ENCODE measurements at places on chromosomes 3 and 15. TPM values are rescaled to one million over a fixed set of nuclear protein-coding genes. Genes with fewer than 3 reads are reported as not detected.

DNA sequence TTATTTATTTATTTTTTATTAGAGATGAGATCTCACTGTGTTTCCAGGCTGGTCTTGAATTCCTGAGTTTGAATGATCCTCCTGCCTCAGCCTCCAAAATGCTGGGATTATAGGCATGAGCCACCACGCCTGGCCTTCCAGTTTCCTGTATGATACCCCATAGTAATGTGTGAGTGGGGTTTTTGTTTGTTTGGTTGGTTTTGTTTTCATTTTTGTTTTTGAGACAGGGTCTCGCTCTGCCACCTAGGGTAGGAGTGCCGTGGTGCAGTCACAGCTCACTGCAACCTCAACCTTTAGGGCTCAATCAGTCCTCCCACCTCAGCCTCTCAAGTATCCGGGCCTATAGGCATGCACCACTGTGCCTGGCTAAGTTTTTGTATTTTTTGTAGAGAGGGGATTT lies 30.9 kb downstream of the GOLM2 start:
- DNase-seq, result no peak
- peaks cover 30% of the 10 kb centered on the region for H3K4me1 ChIP-seq
- H3K27me3 ChIP-seq, result no peaks in the 10 kb centered on the region
- H3K27ac ChIP-seq, result peak overlapping the region; percentile 47

DNA sequence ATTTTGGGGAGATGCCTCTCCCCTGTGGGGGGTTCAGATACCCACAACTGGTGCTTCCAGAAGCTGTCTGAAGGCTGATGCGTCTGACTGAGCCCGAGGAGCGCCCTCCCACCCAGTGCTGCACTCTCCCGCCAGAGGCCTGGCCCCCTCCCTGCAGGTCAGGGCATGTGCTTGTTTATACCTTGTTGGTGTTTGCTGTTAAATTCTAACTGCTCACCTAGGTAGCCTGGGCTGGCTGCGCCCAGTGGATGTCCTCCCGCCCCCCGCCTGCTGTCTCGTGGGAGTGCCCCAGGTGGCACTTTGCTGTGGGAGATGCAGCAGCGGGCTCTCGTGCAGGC lies 12.9 kb downstream of the KLF13 start:
- H3K36me3 ChIP-seq, result peaks cover 19% of the 10 kb centered on the region
- H3K27ac ChIP-seq, result peak overlapping the region; percentile 76
- H3K4me3 ChIP-seq, result no peak overlapping the region
- no peaks in the 10 kb centered on the region for H3K27me3 ChIP-seq
- no peak for DNase-seq

DNA sequence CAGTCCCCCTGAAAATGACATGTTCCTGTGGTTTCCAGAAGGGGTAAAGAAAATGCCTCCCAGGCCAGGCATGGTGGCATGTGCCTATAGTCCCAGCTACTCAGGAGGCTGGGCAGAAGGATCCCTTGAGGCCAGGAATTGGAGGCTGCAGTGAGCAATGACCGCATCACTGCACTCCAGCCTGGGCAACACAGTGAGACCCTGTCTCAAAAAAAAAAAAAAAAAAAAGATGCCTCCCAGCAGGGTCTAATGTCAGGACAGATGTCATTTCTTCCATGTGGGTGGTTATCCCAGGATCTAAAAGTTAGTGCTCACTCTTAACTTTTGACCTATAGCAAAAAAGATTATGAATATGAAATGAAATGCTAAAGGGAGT lies 13.4 kb downstream of the LCMT2 start:
- no peak overlapping the region for H3K4me3 ChIP-seq
- no peak overlapping the region for H3K27ac ChIP-seq
- no peaks in the 10 kb centered on the region for H3K36me3 ChIP-seq
- H3K27me3 ChIP-seq, result peaks cover 11% of the 10 kb centered on the region
- DNase-seq, result no peak
- no peaks in the 10 kb centered on the region for H3K4me1 ChIP-seq

- no peak overlapping the region for H3K4me3 ChIP-seq
- no peaks in the 10 kb centered on the region for H3K4me1 ChIP-seq
- DNase-seq, result no peak
- no peaks in the 10 kb centered on the region for H3K36me3 ChIP-seq
- no peak overlapping the region for H3K27ac ChIP-seq
- no peaks in the 10 kb centered on the region for H3K27me3 ChIP-seq
These were observed 62.7 kb downstream of the NECTIN3 start for GRCh38 chr3:111134302-111134701.

The FANCD2OS gene
- total RNA-seq, result not detected

All from activated B cell treated with CpG ODN at 0.5 μM for 24 hours (primary cell).